ENCODE measurements at places on chromosomes 16 and 17. TPM values are rescaled to one million over a fixed set of nuclear protein-coding genes. Genes with fewer than 3 reads are reported as not detected.

DNA sequence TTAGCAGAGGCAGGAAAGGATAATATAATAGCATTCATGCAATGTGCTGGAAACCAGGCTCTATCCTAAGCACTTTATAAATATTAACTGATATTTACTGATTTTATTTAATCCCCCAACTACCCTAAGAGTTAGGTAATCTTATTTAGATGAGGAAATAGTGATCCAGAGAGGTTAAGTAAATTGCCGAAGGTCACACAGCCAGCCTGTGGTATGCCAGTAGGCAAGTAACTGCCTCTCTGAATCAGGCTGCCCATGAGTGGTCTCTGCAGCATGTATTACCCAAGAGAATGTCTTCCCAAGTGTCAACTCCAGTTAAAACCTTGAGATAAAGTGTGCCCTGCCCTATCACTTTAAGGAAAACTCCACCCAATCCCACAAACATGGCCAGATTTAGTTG lies 25.3 kb upstream of the LYRM9 start:
- no peak for DNase-seq

DNA sequence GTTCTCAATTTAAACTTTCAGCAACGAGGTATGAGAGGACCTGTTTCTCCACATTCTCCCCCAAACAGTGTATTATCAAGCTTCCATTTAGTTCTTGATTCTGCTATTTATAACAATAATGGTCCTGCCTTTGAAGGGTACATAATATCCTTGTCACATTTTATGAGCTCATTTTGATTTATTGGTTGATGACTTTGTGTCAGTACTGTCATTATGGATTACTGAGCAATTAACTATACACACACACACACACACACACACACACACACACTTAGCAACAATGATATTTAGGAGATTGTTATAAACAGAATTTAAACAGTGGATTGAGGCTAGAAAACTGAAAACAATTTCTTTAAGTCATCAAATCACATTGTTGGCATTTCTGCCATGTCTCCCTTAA lies 7.0 kb downstream of the TMIGD1 start:
- no peak for DNase-seq

GRCh38 chr17:66810951-66811682 lies 23.8 kb upstream of the CACNG5 start:
- no peak for DNase-seq

GRCh38 chr17:35747540-35748017 lies 5.5 kb downstream of the GAS2L2 start:
- DNase-seq = peak; percentile 87

GRCh38 chr16:4529085-4530060 lies 9.2 kb downstream of the CDIP1 start:
- DNase-seq = peak; percentile 42

The PRSS27 gene
- total RNA-seq = 1.0 TPM

The RNF222 gene
- total RNA-seq = 0.29 TPM

The PRSS8 gene
- not detected for total RNA-seq
